ENCODE measurements at places on chromosomes 6 and 20.

- no peak for DNase-seq
These were observed 48.9 kb downstream of the CNBD2 start for GRCh38 chr20:36017048-36017951.

- no peak for DNase-seq
These were observed 152.8 kb downstream of the TAF4 start for GRCh38 chr20:61912665-61913422.

- no peak for DNase-seq
These were observed 22.6 kb upstream of the BTN3A2 start for GRCh38 chr6:26342106-26343004.

DNA sequence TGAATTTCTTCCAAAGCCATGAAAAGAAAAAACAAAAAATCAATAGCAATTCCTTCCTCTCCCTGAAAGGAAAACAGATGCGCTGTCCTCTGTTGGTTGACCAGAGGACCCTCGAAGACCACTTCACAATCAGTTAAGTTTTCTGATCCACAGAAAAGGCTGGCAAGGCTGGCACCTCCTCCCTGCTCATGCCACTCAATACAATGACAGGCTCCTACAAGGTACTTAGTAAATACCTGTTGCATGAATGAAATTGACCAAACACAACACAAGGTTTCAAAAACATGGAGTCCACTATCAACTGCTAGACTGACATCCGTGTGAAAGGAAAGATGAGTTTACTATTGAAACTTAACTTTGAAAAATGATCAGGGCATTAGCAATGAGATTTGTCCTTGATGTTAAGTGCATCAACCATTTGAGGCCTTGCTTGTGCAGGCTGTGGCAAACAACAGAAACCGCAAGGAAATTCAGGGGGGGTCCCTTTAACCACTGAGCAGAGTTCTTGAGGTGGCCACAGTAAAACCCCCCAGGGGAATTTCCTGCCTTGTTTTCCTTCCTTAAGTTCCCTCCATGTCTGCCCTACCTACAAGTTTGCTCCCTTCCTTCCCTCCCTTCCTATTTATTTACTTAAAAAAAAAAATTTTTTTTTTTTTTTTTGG, 27.9 kb upstream of the RTF2 start:
- DNase-seq, result no peak

- DNase-seq, result no peak
These were observed 247.0 kb upstream of the ECI2 start for GRCh38 chr6:4382362-4382853.

- DNase-seq, result no peak
These were observed 138.0 kb downstream of the FUT9 start for GRCh38 chr6:96153775-96154174.

DNA sequence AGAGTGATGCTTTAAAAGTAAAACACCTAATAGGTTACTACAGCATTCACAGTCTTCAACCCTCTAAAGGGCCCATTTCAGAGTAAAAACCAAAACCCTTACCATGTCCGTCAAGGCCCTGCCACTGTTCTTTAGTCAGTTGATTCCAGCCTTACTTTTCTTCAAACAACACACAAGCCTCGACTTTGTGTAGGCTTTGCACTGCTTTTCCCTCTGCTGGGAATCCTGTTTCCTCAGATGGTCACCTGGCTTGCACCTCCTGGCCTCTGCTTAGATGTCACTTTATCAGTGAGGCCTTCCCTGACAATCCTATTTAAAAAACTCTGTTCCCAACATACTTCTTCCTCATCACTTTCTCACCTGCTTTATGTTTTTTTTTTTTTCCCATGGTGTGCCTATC, 77.1 kb upstream of the FLRT3 start:
- no peak for DNase-seq

- peak; percentile 75 for DNase-seq
These were observed at the start of gene B3GALT4 for GRCh38 chr6:33276864-33277662. Gene B3GALT4, plus strand, starts transcription at chr6:33277123. Its CDS starts 297 bp downstream, at chr6:33277420.

- DNase-seq, result no peak
These were observed 81.1 kb downstream of the CD40 start for GRCh38 chr20:46199198-46199597.

- DNase-seq, result no peak
These were observed 193.1 kb upstream of the ARG1 start for GRCh38 chr6:131379948-131380347.

GRCh38 chr6:106767271-106767670, 137.9 kb downstream of the QRSL1 start:
- DNase-seq, result no peak

- DNase-seq, result no peak
These were observed 24.1 kb downstream of the CARMIL1 start for GRCh38 chr6:25303254-25303653.

DNA sequence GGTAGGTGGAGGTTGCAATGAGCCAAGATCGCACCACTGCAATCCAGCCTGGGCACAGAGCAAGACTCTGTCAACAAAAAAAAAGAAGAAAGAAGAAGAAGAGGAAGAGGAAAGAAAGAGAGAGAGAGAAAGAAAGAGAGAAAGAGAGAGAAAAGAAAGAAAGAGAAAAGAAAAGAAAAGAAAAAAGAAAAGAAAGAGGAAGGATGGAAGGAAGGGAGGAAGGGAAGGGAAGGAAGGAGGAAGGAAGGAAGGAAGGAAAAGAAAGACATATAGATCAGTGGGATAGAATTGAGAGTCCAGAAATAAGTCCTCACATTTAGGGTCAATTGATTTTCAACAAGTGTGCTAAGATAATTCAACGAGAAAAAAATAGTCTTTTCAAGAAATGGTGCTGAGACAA, 34.0 kb upstream of the SH3BGRL2 start:
- DNase-seq, result no peak

GRCh38 chr20:37364013-37364926, 18.3 kb downstream of the SRC start:
- DNase-seq, result no peak

DNA sequence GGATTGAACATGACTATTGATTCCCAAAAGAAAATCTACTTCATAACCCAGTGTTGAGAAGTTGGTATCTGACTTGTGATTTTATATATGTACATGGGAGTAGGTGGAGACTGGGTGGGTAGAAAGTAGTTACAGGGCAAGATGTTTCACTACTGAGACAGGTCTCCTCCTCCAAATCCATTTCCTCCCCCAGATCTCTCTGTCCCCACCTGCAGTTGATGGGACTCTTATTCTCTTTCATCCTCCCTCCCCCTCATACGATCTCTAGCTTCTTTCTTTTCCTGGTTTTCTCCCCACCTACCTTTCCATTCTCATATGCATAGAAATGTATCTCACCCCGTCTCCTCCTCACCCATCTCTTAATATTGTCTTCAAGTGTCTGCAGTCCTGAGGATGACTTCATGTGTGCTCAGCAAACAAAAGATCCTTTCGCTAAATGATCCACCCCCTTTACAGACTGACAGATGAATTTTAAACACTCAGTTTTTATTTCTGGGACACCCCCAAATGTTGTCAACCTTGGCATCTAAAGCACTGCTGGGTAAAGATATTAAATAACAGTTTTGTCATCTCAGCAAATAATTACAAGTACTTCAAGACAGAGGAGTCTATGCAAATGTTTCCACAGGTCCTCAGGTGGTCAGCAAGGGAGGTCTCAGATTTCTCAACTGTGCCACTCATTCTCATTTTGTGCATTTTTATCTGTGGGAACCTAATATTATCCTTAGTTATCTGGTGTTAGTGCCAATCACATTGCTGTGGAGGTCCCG, 18.7 kb upstream of the HECA start:
- DNase-seq, result no peak
